ENCODE measurements at places on chromosomes 11 and 22. TPM values are rescaled to one million over a fixed set of nuclear protein-coding genes. Genes with fewer than 3 reads are reported as not detected.

Gene OR9I1
- not detected for total RNA-seq

Gene KIRREL3
- total RNA-seq, result 11.6 TPM

Gene KRTAP5-9
- total RNA-seq, result not detected

Gene DENND5A
- 35.9 TPM for total RNA-seq

Gene OR6T1
- not detected for total RNA-seq

Gene CEND1
- total RNA-seq, result 2.3 TPM

Gene NPAS4
- total RNA-seq, result not detected

Gene C11orf87
- 0.07 TPM for total RNA-seq

Gene PRG3
- not detected for total RNA-seq

Gene SPDYC
- total RNA-seq, result not detected

Gene NEFH
- total RNA-seq, result 0.05 TPM

Gene CDHR5
- 0.14 TPM for total RNA-seq

Gene KIAA0930
- 83.7 TPM for total RNA-seq

Gene SYCE3
- not detected for total RNA-seq

Gene LMO2
- total RNA-seq, result 1.1 TPM

Gene CNGA4
- total RNA-seq, result 0.07 TPM

Gene MRGPRF
- 0.09 TPM for total RNA-seq

Gene CALCB
- total RNA-seq, result 0.28 TPM

Gene MS4A3
- total RNA-seq, result not detected

Gene POU2AF2
- total RNA-seq, result not detected

Gene MRGPRX3
- not detected for total RNA-seq

Gene MAPK8IP2
- 2.9 TPM for total RNA-seq

Gene FGF4
- total RNA-seq, result not detected

Gene CCDC81
- 0.33 TPM for total RNA-seq

Gene LUZP2
- total RNA-seq, result not detected

Gene KCNJ4
- 0.46 TPM for total RNA-seq

Gene OR8G1
- not detected for total RNA-seq

Gene MS4A1
- total RNA-seq, result not detected
